ENCODE measurements at places on chromosomes 5 and 9.

GRCh38 chr5:72355706-72356299 lies 35.6 kb downstream of the PTCD2 start:
- peak; percentile 17 for DNase-seq

DNA sequence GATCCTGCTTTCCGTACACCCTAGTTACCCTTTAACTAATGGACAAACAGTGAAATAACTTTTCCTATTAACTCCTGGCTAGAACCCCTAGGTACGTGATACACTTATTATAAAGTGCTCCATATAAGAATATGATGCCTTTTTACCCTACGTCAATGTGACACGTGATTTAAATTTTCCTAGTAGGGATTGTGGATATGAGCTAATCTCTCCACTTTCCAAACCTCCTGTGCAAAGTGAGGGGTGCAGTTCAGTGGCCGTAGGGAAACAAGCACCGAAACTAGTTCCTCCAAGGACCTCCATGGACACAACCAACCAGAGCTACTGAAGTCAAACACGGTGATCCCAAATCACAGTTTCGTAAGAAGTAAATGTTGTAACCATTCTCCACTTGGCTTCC lies 19.3 kb downstream of the NFIB start:
- no peak for DNase-seq

GRCh38 chr5:171074747-171075146 lies 212.9 kb downstream of the RANBP17 start:
- no peak for DNase-seq

GRCh38 chr9:34291023-34291422 lies 38.0 kb downstream of the KIF24 start:
- DNase-seq, result no peak

GRCh38 chr5:137856201-137856600 lies 11.5 kb upstream of the MYOT start:
- peak; percentile 44 for DNase-seq

GRCh38 chr9:4038182-4038723 lies 261.6 kb downstream of the GLIS3 start:
- DNase-seq, result no peak

DNA sequence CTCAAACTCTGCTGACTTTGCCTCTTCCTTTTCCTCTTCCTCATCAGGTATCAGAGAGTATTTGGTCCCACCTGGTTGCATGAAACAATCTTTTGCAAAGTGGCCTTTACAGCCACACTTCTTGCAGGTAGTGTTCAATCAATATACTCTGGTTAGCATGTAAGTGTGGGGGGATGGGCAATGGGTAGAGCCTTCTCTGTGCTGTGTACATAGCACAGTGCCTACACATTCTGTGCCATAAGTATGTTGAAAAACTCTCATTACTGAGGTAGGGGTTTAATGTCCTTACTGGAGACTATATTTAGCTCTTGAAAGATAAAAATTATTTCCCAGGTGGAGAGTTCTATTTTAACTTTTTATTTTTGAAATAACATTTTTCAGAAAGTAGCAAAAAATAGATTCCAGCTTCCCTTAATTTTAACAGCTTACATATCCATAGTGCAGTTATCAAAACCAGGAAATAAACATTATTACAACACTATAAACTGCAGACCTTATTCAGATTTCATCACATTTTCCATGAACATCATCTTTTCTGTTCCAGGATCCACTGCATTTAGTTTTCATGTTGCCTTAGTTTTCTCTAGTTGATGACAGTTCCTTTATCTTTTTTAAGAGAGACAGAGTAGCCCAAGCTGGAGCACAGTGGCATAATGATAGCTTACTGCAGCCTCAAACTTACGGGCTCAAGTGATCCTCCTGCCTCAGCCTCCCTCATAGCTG lies 15.1 kb downstream of the TTC1 start:
- DNase-seq, result no peak

- no peak for DNase-seq
Measured at GRCh38 chr5:68398146-68398812, 182.7 kb downstream of the PIK3R1 start.

DNA sequence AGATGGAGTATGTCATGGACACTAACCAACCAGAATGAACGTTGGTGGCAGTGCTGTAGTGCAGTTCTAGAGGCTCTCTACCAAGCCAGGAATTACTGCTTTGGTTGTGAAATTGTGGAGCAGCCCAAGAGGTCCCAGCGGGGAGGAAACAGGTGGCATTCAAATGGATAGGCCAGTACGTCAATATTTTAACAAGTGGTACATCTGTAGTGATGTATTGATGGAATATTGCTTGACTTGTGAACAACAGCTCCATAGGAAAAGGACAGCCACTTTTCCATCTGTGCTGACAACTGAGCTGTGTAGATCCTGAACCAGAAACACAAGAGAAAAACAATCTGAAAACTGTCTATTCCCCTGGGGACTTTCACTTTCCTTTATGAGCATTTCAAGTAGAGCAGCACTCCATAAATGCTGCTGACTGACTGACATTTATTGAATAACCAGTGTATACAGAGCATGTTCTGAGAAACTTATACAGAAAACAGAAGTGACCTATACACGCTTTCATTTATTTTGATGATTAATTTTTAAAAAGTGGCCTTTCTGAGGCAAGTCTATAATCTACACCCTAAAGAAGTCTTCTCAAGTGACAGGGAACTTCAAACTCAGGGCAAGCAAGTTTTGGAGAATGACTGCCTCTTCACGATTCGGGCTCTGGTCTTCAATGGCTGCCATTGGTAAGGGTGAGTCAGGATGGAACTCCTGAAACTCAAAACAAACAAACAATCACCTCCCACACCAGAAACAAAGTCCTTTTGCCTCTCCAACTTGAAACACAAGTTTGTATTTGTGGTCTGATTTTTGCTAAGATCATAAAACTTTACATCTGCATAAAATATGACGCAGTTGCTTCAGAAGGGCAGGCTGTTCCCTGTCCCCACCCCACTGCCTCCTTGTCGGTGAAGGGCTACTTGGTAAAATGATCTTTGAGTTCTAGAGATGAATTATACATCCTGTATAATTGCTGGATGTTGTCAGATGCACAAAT lies 362.4 kb downstream of the NDUFS4 start:
- DNase-seq, result no peak

- DNase-seq, result no peak
Measured at GRCh38 chr9:75797085-75797580, 93.3 kb upstream of the PCSK5 start.

- peak; percentile 46 for DNase-seq
Measured at GRCh38 chr5:72451741-72452505, 55.3 kb downstream of the ZNF366 start.

GRCh38 chr5:72955143-72955767 lies 586 bp upstream of the FCHO2 start:
- peak; percentile 29 for DNase-seq

GRCh38 chr9:113545068-113545467 lies 81.5 kb downstream of the RGS3 start:
- DNase-seq, result no peak

- DNase-seq, result no peak
Measured at GRCh38 chr9:97578846-97579245, 54.3 kb downstream of the TSTD2 start.

DNA sequence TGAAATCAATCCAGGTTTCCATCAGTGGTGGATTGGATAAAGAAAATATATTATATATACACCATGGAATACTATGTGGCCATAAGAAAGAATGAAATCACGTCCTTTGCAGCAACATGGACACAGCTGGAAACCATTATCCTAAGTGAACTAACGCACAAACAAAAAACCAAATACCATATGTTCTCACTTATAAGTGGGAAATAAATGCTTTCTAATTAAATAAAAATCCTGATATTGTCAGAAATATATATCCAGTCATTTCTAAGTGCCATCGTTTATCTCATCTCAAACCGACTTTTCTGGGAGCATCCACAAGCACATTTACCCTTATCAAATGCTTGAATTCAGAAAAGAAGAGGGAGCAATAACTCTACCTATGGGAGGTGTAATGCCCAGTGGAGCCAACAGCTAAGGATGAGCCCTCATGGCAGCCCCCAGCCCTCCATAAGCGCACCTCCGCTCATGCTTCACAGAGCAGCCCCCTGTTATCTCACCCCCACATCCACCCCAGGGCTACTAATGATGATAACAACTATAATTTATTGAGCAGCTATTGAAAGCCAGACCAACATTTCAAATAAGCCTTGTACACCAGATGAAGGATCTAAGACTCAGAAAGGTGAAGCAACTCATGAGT lies 101.7 kb upstream of the SPOCK1 start:
- no peak for DNase-seq

DNA sequence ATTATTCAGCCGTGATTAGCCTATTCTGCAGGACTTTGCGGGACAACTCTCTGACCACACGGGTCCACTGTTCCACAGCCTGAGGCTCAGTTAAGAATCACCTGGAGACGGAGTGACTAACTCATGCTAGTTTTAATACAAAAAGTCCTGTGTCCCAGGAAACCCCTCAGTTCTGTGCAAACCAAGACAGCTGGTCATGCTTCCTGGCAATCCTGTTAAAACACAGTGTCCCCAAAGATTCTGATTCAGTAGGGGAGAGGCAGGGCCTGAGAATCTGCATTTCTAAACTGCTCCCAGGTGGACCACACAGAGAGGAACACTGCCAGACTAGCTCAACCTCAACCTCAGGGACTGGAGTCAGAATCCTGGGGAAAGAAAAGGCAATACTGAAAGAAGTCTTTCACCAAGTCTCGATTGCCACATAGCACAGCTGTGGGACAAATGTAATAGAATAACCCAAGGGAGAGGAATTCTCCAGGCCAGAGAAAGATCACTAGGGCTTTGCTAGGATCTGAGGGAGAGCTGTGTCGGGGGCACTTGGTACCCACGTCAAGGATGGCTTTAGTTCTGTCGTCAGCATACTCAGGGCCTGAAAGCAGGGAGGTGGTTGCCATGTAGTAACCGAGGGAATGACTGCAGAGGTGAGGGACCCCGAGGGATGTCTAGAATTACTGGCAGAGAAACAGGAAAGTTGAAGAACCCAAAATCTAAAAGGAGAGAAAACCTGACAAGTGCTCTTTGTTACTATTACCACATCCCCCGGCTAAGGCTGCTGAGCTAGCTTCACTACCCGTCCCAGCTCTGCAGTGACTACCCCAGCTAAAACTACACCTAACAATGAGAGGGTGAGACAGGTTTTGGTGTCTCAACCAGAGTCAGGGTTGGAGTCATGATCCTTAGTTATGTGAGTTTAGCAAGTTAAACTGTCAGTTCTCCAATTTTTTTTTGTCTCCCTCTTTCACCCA lies 8.6 kb downstream of the SUSD1 start:
- DNase-seq, result peak; percentile 71

- no peak for DNase-seq
Measured at GRCh38 chr5:10524376-10525123, 39.3 kb upstream of the ANKRD33B start.

DNA sequence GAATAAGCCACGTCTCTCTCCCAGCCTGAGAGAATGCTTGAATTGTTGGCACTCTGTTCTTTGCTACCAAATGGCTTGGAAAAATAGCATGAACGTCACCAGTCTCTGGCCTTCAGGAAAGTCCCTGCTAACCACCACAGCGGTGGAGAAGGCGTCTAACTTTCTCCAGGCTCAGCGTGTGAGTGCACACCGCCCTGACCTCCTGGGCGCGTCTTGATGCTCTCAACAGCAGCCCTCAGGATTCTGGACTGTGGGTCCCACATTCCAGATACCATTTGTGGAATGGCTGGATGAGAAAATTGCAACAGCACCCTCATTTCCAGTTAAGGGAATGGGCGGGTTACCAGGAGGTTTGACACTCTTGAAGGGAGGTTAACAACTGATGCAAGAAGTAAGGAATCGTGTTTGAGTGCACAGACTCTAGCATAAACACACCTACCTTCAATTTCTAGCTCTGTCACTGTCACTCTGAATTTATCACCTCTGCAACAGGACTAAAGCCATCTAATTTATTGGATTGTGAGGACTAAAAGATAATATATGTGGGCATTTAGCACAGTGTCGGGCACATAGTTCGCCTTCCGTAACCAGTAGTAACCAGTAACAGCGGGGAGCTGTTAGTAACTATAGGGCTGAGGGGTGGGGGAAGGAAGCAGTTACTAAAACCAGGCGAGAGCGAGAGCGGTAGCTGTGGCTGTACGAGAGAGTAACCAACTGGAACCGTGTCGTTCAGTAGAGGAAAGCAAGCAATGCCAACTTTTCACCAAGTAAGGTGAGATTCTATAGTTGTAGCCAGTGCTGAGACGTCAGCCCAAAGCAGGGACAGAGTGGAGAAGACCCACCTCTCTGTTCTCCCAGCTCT lies 807 bp upstream of the PLGRKT start:
- DNase-seq, result no peak

GRCh38 chr9:131999692-132000551 lies 79.7 kb downstream of the MED27 start:
- peak; percentile 24 for DNase-seq

DNA sequence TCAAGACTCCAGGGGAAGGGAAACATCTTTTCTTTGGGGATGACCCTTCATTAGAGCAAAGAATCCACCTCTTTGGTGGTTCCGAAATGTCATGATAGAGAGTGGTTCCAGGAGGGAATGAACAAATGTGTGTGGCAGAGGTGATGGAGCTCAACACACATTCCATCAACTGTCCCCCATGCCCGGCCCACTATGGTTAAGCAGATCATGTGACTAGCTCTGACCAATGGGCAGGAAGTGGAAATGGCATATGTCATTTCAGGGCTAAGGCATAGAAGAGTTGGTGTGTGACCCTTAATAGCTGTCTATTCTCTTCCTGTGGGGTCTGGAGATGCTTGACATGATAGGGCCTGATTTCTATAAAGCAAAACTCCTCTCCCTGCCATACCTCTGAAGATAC lies 194.6 kb downstream of the GAS1 start:
- DNase-seq, result no peak

- no peak for DNase-seq
Measured at GRCh38 chr9:107489144-107489673, 360 bp downstream of the KLF4 start.

DNA sequence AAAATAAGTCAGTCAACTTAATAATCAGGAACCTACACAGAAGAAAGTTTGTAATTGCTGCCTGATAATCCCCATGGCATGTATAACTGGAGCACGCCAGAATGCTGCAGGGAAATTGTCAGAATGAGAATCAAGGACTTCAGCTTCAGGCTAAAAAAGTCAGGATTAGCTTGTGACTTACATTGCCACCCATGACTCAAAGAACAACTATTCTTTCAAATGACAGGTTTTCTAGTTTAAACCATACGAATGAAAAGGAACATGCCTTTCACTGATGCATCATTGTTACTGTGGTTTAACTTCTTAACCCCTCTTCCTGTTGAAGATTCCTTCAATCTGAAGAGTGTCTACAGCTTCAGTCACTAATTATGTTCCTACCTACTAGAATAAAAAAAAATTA lies 112.4 kb downstream of the ISL1 start:
- DNase-seq, result no peak

- peak; percentile 54 for DNase-seq
Measured at GRCh38 chr9:105510024-105510423, 47.9 kb upstream of the FKTN start.
